ENCODE measurements at places on chromosomes 12 and 14.

DNA sequence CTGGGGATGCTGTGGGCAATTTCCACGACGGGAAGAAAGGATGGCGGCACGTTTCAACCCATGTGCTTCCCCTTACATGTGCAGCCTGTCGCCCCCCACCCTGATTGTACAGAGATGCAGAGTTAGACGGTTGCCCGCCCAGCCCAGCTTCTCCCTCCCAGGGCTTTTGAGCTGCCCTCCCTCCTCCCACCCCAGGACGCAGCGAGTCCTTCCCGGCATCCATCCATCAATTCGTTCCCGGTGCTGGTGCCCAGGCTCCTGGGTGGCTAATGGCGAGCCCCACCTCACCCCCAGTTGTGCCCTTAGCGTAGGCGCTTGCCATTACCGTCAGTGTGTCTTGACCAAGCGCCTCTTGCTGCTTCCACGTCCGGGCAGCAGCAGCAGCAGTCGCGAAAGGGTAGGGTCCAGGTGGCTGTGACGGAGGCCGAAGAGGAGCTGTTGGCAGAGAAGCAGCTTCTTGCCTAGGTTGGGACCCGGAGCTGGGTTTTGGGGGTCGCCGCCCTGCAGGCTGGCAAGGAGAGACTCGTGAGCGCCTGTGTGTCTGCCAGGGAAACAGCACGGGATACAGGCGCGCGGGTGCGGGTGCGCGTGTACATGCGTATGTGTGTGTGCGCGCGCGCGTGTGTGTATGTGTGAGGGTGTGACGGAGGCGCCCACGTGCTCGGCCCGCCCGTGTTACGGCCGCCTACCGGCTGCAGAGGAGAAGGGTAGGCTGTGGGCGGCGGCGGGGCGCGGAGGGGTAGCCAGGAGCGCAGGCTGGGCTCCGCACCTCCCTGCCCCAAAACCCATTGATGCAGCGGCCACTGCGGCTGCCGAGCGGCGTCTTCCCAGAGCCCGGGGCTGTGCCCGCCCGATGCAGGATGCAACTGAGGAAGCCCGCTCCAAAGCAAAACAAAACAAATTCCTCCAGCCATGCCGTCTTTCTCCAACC, at the start of gene SLC6A15:
Gene SLC6A15 (minus strand): TSS at position 602 of the 931 bp plus-strand sequence. CDS start 20,679 bp downstream, outside the sequence.
- ATAC-seq: peak; percentile 53

- no peak for ATAC-seq
Observed at GRCh38 chr12:47772738-47773061, 338 bp upstream of the SLC48A1 start.

DNA sequence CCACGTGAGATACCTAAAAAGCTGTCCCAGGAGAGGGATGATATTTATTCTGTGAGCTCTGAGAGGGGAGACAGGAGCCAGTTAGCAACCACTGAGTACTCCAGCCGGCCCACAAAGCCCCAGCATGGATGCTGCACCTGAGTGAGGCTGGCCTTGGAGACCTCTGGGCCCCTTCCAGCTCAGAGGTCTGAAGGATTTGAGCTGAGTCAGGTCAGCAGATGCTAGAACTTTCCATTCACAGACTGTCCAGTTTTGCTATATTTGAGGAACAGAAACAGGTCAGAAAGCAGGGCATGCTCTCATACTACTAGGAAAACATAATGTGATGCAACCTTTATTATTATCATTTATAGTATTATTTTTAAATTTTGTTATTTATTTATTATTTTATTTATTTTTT, 15.0 kb upstream of the MAPKAPK5 start:
- ATAC-seq: no peak

DNA sequence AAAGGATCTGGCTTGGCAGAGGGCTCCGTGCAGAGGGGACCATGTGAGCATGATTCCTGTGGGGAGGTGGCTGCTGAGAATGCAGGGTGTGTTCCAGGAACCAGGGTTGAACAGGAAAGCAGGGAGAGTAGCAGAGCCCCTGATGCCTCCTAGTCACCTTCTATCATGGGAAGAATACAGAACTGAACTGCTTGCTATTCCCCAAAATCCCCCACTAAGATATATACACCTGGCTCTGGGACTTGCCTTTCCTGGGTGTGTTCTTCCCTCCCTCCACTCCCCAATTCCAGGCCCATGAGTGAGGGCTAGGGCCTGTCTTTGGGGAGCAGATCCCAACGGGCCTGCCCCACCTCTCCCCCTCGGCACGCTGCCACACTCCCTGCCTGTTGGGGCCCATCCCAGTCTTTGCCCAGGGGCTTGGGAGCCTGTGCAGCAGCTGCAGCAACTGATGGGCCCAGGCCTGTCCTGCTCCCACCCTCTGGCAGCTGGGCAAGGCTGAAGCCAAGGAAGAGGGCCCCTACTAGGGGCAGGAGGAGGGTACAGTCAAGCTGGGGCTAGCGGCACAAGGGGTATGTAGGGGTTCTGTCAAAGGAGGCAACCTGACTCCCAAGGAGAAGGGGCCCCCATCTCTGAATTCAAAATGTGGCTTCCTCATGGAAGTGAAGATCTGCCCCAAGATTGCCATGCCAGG, 3.2 kb downstream of the AJUBA start:
- ATAC-seq: no peak

- ATAC-seq: no peak
Observed at GRCh38 chr12:13242936-13243335, 46.4 kb downstream of the EMP1 start.

GRCh38 chr14:91350813-91351511, 66.7 kb downstream of the CCDC88C start:
- ATAC-seq: peak; percentile 69

- ATAC-seq: no peak
Observed at GRCh38 chr12:126144603-126145002, 1079.4 kb downstream of the AACS start.

DNA sequence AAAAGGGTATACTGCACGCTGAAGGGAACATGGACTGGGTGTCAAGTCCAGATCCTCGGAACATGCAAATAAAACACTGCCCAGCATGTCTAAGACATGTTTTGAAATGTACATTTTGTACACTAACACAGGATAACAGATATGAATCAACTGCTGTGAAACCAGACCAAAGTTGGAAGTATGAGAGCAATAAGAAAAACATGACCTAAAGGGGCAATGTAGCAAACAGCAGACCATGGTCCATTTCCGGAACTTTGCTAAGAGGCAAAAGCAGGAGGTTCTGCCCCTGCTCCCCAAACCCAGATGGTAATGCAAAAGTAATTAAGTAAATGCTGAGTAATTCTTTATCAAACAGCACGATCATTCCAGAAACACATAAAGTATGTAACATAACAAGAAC, 125.2 kb downstream of the SLC25A21 start:
- ATAC-seq: no peak

DNA sequence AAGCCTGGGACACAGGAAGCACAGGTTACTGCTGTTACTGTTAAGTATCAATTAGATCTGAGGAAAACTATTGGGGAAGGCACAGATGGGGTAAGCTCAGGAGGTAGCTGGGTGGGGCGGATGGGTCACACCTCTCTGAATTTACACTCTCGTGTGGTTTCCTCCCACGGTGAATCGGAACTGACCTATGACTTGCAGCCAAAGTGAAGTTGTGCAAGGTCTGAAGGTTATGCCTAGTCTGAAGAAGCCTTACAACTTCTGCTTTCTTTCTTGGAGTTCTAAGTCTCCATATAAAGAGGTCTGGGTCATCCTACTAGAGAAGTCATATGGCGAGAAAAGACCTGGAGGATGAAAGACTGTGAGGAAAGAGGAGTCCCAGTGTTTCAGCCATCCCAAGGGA, 25.6 kb upstream of the GPATCH2L start:
- no peak for ATAC-seq

- ATAC-seq: no peak
Observed at GRCh38 chr12:108702595-108703320, 28.6 kb downstream of the CORO1C start.

DNA sequence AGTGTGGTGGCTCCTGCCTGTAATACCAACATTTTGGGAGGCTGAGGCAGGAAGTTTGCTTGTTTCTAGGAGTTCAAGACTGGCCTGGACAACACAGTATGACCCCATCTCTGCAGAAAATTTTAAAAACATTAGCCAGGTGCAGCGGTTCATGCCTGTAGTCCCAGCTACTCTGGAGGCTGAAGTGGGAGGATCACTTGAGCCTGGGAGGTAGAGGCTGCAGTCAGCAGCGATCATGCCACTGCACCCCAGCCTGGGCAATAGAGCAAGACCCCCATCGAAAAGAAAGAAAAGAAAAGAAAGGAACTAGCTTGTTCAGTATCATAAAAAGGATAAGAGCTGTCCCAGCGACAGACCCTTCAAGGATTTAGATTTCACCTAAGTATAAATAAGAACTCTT, 18.1 kb upstream of the PWP1 start:
- ATAC-seq: no peak

GRCh38 chr12:49543914-49544815, 5.3 kb downstream of the KCNH3 start:
- ATAC-seq: no peak

DNA sequence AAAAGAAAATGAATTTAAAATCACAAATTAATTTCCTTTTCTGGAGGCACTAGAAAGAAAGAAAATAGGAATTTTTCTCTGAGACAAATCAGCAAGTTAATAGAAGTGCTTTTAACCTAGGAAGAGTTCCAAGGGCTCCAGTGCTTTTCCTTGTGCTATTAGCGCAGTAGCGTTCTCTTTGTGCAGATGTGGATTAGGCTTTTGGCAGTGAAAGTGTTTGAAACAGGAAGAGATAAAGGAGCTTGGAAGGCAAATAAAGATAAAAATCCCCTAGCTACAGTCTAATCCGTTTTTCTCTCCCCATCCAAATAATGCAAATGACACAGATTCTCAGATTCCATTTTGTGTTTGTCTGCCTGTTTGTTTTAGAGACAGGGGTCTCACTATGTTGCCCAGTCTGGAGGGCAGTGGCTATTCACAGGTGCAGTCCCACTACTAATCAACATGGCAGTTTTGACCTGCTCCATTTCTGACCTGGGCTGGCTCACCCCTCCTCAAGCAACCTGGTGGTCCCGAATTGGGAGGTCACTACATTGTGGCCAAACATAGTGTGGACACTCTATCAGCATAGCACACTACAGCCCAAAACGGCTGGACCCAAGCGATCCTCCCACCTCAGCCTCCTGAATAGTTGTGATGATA, 166.1 kb downstream of the PAWR start:
- no peak for ATAC-seq

DNA sequence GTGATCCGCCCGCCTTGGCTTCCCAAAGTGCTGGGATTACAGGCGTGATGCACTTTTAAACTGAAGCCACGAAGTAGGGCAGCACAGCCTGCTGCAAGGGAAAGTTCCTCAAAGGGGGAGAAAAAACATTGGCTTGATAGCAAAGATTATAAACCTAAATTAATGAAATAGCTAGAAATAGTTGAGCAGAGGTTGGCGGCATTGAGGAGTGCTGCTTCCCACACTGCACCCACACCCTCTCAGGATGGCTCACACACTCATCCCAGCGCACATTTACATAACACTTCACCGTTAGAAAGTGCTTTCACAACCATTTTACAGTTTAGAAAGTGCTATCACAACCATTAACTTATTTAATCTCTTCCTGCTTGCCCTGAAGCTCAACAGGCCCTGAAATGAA, 44.4 kb upstream of the TCL1A start:
- no peak for ATAC-seq
